ENCODE measurements at places on chromosomes 1 and 21. TPM values are rescaled to one million over a fixed set of nuclear protein-coding genes. Genes with fewer than 3 reads are reported as not detected.

Gene SPRTN
- 18.9 TPM for total RNA-seq

Gene BATF3
- 6.6 TPM for total RNA-seq

Gene GSTM1
- 93.7 TPM for total RNA-seq

Gene ST6GALNAC3
- 3.5 TPM for total RNA-seq

Gene NCAM2
- total RNA-seq: 0.13 TPM

Gene GJA8
- not detected for total RNA-seq

Gene PLEKHN1
- 0.83 TPM for total RNA-seq

Gene PROX1
- total RNA-seq: 7.4 TPM

Gene IQCC
- total RNA-seq: 0.88 TPM

Gene PAQR6
- 7.4 TPM for total RNA-seq

Gene PDE9A
- total RNA-seq: 440 TPM

Gene PADI2
- total RNA-seq: 191 TPM

Gene CELA3A
- not detected for total RNA-seq

Gene HSPA6
- total RNA-seq: 1.3 TPM

Gene RAD54L
- total RNA-seq: 3.9 TPM

Gene RCC1
- total RNA-seq: 66.8 TPM

Gene CCT8
- 73.0 TPM for total RNA-seq

Gene TXNDC12
- 24.5 TPM for total RNA-seq

Data from Peyer's patch (tissue), 4 donors.